ENCODE measurements at places on chromosomes 1 and 21. TPM values are rescaled to one million over a fixed set of nuclear protein-coding genes. Genes with fewer than 3 reads are reported as not detected.

DNA sequence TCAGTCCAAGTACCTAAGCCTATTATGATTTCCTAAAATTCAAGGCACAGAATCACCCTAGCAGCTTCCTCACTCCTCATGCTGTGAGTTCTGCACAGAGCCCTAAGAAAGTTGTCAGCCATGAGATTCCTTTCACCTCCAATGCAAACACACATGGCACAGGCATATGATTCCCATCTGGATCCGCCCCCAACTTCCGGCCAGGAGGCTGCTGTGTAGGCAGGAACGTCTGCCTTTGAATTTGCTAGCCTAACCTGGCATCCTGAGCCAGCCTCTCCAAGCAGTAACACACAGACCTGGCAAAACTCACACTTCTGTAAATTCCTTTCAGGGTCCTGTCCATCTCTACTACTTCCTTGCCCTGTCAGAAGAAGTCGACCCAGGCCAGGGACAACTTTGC, 521.1 kb upstream of the BEND5 start:
- no peak overlapping the region for H3K4me3 ChIP-seq
- no peak for DNase-seq

- H3K27ac ChIP-seq, result no peak overlapping the region
- H3K27me3 ChIP-seq, result no peaks in the 10 kb centered on the region
- no peak for DNase-seq
These were observed 22.4 kb upstream of the ASB17 start for GRCh38 chr1:75954586-75954985.

LRRC38 gene
- total RNA-seq, result not detected

DNA sequence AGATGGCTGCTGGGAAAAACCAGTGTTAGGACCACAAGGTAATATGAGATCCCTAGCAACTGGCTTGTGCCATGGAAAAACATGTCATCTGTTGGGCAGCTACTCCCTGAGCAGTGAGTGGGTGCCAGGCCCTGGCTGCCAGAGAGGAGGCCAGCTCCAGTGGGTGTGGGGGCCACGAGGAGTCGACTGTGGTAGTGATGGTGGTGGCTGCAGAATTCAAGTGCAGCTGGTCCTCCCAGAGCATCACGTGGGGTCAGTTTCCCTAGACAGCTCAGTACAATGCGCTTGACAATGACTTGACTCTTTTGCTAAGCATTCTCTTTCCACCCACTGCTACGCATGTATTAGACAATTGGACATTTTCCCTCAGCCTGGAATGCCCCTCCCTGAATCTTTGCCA, 14.5 kb upstream of the CDC42 start:
- H3K4me3 ChIP-seq, result no peak overlapping the region
- H3K27me3 ChIP-seq, result no peaks in the 10 kb centered on the region
- H3K4me1 ChIP-seq, result peaks cover 44% of the 10 kb centered on the region
- DNase-seq, result no peak
- no peaks in the 10 kb centered on the region for H3K36me3 ChIP-seq

TSPEAR gene
- not detected for total RNA-seq

VANGL1 gene
- 17.7 TPM for total RNA-seq

- no peaks in the 10 kb centered on the region for H3K4me1 ChIP-seq
- no peak overlapping the region for H3K27ac ChIP-seq
- peaks cover 9% of the 10 kb centered on the region for H3K27me3 ChIP-seq
- no peaks in the 10 kb centered on the region for H3K36me3 ChIP-seq
These were observed 36.1 kb upstream of the ST6GALNAC3 start for GRCh38 chr1:76038287-76039004.

- peak overlapping the region; percentile 7 for H3K4me3 ChIP-seq
- H3K27ac ChIP-seq, result peak overlapping the region; percentile 72
These were observed 38.2 kb downstream of the SLC2A7 start for GRCh38 chr1:8987881-8988617.

CYP4B1 gene
- not detected for total RNA-seq

DNA sequence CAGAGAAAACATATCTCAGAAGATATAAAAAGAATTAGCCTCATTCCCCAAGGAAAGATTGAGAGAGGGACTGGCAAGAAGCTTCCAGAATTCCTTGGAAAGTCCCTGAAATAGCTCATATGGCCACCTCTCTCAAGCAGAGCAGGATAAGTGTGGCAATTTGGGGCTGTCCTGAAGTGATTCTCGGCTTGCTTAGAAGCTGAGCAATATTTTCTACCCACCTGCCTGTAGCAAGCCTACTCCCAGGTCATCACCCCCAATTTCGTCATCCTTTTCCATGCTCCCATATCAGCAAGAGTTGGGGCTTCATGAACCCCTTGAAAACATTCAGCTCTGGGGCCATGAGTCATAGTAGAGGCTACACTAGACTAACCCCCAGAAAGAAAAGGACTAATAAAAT, 131.5 kb downstream of the PLPP3 start:
- H3K27me3 ChIP-seq, result no peaks in the 10 kb centered on the region
- no peak overlapping the region for H3K4me3 ChIP-seq
- H3K4me1 ChIP-seq, result no peaks in the 10 kb centered on the region

GRCh38 chr1:239550178-239550577, 163.8 kb downstream of the CHRM3 start:
- peaks cover 10% of the 10 kb centered on the region for H3K4me1 ChIP-seq
- H3K27ac ChIP-seq, result no peak overlapping the region
- no peak for DNase-seq
- H3K4me3 ChIP-seq, result no peak overlapping the region

DNA sequence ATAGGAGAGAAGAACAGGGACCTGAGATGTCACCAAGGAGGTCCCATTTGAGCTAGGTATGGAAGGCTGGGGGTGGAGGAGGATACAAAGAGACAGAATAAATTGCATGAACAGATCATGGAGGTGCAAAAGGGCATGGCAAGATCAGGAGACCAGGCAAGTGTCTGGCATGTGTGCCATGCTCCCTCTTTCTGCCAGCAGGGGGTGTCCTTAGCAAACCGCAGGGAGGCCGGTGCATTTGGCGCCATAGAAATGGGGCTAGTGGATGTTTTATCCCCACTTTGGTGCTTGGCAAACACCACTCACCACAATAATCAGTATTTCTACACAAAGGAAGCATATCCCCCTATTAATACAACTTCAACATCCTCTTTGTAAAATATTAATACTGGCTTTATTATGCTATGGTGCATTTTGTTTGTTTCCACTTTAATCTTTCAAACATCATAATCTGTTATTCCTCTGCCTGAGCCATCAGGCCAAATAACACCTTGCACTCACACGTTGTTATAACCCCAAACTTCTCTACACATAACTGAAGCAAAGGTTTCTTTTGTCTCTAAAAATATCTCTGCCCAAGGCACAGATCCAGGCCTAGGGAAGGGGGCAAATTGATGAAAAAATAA, 25.9 kb downstream of the S100A6 start:
- H3K4me1 ChIP-seq, result peaks cover 29% of the 10 kb centered on the region
- H3K4me3 ChIP-seq, result no peak overlapping the region

DNA sequence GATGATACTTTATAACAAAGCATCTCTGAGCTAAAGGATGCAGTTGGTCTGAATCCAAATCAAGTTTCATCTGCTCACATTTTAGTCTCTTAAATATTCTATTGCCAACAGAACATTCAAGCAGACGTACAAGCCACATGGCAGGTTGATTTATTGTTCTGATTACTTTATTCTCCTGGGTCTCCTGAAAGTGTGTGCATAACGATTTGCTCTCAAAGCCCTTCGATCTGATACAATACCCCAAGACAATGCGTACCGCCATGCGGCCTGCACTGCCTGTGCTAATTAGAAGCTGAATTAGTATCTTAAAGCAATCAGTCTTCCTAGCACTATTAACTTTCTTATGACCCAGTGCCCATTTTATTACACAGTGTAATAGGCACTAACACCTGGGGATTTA, 56.9 kb downstream of the FHAD1 start:
- no peaks in the 10 kb centered on the region for H3K4me1 ChIP-seq
- H3K4me3 ChIP-seq, result no peak overlapping the region
- H3K27ac ChIP-seq, result no peak overlapping the region
- no peaks in the 10 kb centered on the region for H3K36me3 ChIP-seq
- H3K27me3 ChIP-seq, result peaks cover 17% of the 10 kb centered on the region

RNF186 gene
- not detected for total RNA-seq

TXNDC12 gene
- total RNA-seq, result 63.5 TPM

DNA sequence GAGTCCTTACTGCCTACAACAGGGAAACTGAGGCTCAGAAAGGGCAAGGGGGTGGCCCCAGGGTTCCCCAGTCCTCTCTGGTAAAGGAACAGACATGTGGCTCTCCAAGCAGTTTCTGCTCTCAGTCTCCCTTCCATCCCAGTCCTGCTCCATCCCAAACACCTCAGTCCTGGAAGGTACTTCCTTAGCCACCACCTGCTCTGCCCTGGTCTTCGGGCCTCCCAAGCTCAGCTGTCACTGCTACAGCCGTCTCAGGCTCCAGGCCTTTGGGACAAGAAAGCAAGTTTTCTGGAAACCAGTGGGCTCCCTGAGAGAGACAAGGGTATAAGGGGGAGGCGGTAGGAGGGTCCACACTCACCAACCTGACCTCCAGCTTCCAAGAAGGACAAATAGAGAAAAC, 23.1 kb upstream of the ADGRB2 start:
- H3K27me3 ChIP-seq, result peaks cover 5% of the 10 kb centered on the region
- H3K27ac ChIP-seq, result no peak overlapping the region
- H3K4me1 ChIP-seq, result peaks cover 16% of the 10 kb centered on the region
- no peak for DNase-seq
- H3K4me3 ChIP-seq, result no peak overlapping the region

- no peak for DNase-seq
- H3K27ac ChIP-seq, result no peak overlapping the region
- H3K27me3 ChIP-seq, result peaks cover 6% of the 10 kb centered on the region
- H3K4me1 ChIP-seq, result no peaks in the 10 kb centered on the region
- H3K36me3 ChIP-seq, result peaks cover under 1% of the 10 kb centered on the region
- no peak overlapping the region for H3K4me3 ChIP-seq
These were observed 14.4 kb upstream of the SLC2A7 start for GRCh38 chr1:9040659-9041030.

DNA sequence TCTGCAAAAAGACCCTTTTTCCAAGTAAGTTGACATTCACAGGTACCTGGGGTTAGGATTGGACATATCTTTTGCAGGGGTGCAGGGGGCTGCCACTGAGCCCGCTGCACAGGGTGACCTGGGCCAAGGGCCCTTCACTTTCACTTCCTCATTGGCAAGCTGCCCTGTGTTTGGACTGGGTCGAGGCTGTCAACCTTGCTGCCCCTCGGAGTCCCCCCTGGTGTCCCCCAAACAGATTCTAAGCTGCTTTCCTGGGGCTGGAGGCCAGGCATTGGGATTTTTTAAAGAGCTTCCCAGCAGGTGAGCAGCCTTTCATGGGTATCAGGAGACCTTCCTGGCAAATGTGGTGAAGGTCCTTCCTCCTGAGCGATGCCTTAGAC, 7.9 kb upstream of the UMODL1 start:
- peaks cover 6% of the 10 kb centered on the region for H3K27me3 ChIP-seq
- peak overlapping the region; percentile 98 for H3K27ac ChIP-seq
- peak; percentile 26 for DNase-seq
- H3K36me3 ChIP-seq, result no peaks in the 10 kb centered on the region

IFNLR1 gene
- 6.0 TPM for total RNA-seq

HIVEP3 gene
- total RNA-seq, result 28.8 TPM

- H3K27me3 ChIP-seq, result no peaks in the 10 kb centered on the region
- H3K27ac ChIP-seq, result peak overlapping the region; percentile 66
- no peak overlapping the region for H3K4me3 ChIP-seq
These were observed 6.8 kb upstream of the HAX1 start for GRCh38 chr1:154265586-154265985.

HAO2 gene
- total RNA-seq, result not detected

DNA sequence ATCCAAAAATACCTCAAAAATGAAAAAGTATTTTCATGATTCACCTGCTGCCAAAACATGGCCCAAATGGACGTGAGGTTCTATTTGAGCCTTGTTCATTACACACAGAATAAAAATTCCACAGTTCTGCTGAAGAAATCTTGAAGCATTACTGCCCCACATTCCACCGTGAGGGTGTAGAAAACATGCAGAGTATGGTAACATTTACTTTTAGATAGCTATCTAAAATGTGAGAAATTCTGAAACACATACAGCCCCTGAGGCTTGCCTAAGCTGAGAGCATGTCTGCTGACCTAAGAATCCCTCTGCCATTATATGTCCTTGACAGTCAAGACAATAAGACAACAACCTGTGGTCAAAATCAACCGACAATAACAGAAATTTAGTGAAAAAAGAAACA, 186.5 kb downstream of the DSCAM start:
- H3K36me3 ChIP-seq, result no peaks in the 10 kb centered on the region
- DNase-seq, result no peak
- no peaks in the 10 kb centered on the region for H3K4me1 ChIP-seq
- no peak overlapping the region for H3K27ac ChIP-seq

SLC25A24 gene
- 32.5 TPM for total RNA-seq

FCAMR gene
- not detected for total RNA-seq

DNA sequence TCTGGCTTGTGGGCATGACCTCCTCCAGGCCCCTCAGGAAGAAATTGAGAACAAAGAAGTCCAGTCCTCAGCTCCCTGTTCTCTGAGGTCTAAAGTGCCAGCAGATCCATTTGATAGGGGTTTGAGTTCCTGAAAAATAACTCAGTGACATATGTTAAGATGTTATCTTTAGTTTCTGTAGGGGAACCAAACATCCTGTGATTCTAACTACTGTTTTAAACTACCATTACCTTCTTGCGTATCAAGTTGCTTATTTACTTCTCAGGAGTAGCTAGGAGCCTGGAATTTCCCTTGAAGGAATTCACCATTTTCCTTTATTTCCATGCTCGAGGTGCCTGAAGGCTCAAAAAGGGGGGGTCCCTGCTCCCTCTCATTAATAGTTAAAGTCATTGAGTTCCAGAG, 18.8 kb upstream of the LIN9 start:
- no peak overlapping the region for H3K27ac ChIP-seq
- peaks cover 13% of the 10 kb centered on the region for H3K4me1 ChIP-seq
- no peaks in the 10 kb centered on the region for H3K36me3 ChIP-seq
- H3K27me3 ChIP-seq, result peaks cover 2% of the 10 kb centered on the region
- H3K4me3 ChIP-seq, result no peak overlapping the region
- DNase-seq, result no peak

KCNJ9 gene
- total RNA-seq, result not detected

- no peak overlapping the region for H3K27ac ChIP-seq
- DNase-seq, result no peak
- no peaks in the 10 kb centered on the region for H3K4me1 ChIP-seq
- H3K27me3 ChIP-seq, result peaks cover 5% of the 10 kb centered on the region
- H3K4me3 ChIP-seq, result no peak overlapping the region
These were observed 28.5 kb upstream of the SERBP1 start for GRCh38 chr1:67458663-67459062.

GRCh38 chr1:80988926-80989325, 811.8 kb upstream of the ADGRL2 start:
- no peaks in the 10 kb centered on the region for H3K4me1 ChIP-seq
- no peak for DNase-seq
- H3K4me3 ChIP-seq, result no peak overlapping the region
- H3K27me3 ChIP-seq, result no peaks in the 10 kb centered on the region

PLA2G4A gene
- 0.13 TPM for total RNA-seq

- H3K36me3 ChIP-seq, result no peaks in the 10 kb centered on the region
- no peak overlapping the region for H3K4me3 ChIP-seq
- H3K4me1 ChIP-seq, result peaks cover 7% of the 10 kb centered on the region
- no peak overlapping the region for H3K27ac ChIP-seq
- no peak for DNase-seq
These were observed 4.0 kb upstream of the EXTL1 start for GRCh38 chr1:26017606-26018005.

GRCh38 chr1:61184040-61184713, 101.8 kb downstream of the NFIA start:
- no peaks in the 10 kb centered on the region for H3K36me3 ChIP-seq
- DNase-seq, result no peak
- no peaks in the 10 kb centered on the region for H3K4me1 ChIP-seq

LCA5L gene
- not detected for total RNA-seq

TEKT2 gene
- not detected for total RNA-seq
